ENCODE measurements at places on chromosomes 6 and 20.
A peak's percentile ranks its signal among the peaks of the same experiment; 100 is the strongest.

DNA sequence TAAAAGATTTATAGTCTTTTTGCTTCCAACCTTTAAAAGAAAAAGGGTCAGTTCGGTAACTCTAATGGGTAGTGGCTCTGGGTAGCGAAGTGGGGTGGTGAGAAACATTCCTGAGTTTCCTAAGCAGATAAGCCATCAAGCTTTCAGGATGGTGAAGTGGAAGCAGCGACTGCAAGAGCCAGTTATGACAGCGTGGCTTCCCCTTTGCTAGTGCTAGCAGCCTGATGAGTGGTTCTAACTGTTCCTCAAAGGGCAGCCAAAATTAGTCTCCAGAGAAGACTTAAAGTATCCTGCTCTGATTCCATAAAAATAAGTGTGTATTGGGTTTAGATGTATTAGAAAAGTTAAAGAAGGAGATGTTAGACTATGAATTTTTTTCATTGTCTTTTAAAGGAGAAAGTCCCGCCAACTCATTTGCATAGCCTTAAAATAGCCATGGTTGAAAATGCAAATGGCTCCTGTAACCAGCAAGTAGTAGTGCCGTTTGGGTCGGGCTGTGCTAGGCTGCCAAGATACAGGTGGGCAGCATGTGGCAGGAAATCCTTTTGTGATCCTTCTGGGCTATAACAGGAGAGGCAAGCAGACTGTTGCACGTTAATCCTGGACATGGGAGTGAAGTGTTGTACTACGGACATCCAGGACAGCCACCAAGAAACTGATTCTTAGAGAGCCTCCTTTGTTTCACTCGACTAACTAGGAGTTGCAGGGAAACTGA, 18.0 kb downstream of the ELOVL2 start:
- DNase-seq: no peak

DNA sequence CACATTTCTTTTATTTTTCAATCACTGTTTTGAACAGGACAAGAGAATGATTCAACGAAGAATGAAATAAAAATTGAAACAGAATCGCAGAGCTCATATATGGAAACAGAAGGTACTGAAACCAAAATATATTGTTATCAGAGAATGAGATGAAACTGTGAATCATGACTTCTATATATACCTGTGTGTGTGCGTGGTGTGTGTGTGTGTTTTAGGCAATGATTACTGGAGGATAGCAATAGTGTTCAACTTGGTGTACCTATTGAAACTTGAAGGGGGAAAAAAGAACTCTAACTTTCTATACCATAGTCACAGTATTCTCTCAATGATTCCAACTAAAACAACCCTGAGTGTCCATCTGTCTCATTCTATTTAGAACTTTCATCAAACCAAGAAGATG, 586.6 kb downstream of the KIF16B start:
- no peak for DNase-seq

DNA sequence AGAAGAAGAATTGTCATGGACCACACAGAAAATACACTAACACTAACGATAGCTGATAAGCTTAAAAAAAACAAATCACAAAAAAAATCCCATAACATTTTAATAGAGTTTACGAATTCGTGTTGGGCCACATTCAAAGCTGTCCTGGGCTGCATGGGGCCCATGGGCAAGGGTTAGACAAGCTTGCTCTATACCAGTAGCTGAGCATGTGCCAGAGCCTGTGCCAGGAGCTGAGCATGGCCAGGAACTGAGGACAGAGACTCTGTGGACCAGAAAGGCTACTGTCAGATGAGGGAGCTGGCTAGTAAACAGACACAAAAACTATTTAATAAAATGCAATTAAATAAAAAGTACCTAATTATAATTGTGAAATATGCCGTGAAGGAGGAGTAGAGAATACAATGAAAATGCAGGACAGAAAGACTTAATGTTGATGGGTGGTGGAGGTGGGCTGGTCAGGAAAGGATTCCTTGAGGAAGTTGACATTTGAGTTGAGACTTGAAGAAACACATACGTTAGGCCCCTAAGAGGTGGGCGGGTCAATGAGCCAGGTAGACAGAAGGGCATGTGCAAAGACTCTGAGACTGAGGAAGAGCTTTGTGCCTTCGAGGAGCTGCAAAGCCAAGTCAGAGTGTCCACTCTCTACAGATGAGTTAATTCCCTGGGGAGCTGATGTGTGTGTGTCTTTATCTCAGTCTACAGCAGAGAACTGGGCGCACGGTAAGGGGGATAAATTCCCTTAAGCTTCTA, 66.1 kb downstream of the JPH2 start:
- no peak for DNase-seq

GRCh38 chr6:52550014-52550575, 26.8 kb downstream of the TRAM2 start:
- no peak for DNase-seq

GRCh38 chr6:16683641-16684194, 77.5 kb downstream of the ATXN1 start:
- peak; percentile 47 for DNase-seq

- DNase-seq: no peak
Measured at GRCh38 chr6:108123946-108124345, 41.9 kb upstream of the NR2E1 start.

- no peak for DNase-seq
Measured at GRCh38 chr20:22052025-22052650, 346.7 kb downstream of the PAX1 start.

DNA sequence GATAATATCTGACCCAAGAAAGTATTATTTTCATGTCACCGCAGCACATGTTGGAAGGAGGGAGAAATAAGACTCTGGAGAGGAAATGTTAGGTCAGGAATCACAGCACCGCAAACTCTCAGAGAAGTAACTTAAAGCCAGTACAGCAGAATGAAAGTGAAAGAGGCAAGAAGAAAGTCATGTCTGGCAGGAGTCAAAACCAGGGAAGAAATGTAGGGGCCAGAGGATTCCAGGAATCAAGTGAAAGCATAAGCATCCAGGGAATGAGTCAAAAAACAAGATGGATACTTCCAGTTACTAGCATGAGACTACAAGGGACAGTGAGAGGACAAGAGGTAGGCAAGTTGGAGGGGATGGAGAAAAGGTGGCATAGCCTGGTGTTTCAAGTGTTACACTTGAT, 80.4 kb downstream of the AK9 start:
- no peak for DNase-seq

GRCh38 chr20:18323705-18324104, 35.4 kb downstream of the ZNF133 start:
- no peak for DNase-seq

- no peak for DNase-seq
Measured at GRCh38 chr6:110560239-110561007, 84.0 kb upstream of the SLC22A16 start.

DNA sequence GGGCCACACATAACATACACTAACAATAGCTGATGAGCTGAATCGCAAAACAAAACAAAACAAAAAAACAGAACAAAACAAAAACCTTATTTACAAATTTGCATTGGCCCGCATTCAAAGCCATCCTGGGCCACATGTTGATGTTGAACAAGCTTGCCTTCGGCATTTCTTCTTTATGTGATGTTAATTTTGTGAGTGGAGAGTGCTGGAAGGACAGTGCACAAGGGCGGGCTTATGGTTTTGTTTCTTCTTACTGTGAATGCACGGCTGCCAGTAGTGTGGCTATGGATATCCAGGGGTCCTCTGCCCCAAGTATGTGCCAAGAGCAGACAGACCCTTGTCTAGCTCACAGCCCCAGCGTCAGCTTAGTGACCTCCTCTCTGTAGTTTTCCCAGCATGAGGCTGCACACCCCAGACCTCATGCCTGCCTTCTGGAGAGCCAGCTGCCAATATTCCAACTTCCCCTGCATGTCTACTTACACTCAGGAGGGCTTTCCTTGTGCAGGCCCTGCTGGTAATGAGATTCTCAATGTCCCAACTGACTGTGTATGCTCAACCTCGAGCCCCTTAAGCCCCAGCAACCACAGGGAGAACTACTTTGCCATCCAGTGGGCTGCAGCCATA, 24.9 kb downstream of the ZNF292 start:
- no peak for DNase-seq

DNA sequence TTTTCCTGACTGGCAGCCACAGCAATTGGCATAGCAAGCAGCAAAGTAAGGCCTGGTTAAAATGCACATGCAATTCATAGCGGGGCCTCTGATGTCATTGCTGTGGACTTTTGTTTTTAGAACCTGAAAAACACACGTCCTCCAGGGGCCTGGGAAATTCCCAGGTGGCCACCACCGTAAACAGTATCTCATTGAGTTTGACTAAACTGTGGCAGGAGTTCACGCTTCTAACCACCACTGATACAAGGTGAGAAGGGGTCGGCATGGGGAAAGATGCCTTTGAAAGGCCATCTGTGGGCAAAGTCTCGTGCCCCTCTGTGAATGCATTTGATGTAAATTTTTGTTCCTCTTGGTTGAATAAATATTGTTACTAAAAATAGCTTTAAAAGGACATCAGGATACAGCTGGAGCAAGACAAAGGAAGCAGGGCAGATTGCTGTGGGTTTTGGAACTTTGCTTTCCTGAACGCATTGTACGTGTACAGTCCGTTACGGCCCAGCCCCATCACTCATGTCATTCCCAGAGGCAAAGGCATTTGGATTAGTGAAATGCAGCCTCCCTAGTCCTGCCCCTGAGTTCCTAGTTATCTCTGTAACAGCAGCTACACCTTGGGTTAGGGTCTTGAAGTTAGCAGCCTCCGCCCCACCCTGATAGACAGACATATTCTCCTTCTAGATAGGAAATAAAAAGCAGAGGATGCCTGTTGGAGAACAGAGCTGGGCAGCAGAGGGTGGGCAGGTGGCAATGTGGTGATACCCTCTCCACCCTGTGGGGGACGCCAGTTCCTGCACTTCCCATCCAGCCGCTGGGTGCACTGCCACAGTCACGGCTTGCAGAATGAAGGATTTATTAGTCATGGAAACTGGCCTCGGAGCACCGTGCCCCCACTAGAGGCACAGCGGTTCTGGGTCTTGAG, 80.3 kb downstream of the ZDHHC14 start:
- DNase-seq: peak; percentile 8

- no peak for DNase-seq
Measured at GRCh38 chr6:3287976-3288707, 29.4 kb downstream of the PSMG4 start.

DNA sequence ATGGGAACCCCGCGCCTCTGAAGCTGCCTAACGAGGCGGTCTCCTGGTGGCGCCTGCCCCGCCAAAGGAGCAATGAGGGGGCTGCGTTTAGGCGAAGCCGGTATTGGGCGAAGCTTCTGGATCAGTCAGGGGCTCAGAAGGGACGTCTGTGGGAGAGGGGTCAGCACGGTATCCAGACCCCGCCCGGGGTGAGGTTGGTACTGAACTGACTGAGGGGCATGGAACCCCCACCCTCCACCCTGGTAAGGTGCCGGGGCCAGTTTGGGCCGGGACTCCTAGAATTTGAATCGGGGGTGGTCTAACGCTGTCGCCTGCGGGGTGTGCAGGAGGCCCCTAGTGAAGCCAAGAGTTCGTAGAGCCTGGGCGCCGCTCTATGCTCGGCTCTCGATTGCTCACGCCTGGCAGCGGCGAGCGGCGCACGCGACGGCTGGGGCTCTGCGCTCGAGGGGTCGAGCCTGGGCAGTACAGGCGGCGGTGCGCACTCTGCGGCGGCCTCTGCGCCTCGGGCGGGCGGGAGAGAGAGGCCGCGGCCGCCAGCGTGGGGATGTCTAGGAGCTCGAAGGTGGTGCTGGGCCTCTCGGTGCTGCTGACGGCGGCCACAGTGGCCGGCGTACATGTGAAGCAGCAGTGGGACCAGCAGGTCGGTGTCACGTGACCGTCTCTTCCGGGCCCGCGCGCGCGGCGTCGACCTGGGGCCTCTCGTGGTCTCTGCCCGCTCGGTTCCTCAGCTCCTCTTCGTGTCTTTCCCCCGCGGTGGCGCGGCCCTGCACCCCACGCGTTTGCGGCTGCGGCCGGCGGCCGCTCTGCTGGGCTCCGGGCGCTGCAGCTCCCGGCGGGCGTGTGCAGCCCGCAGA, at the start of the genes KAT14 and PET117:
KAT14 (plus strand) TSS at position 452 of the 854 bp plus-strand sequence. CDS start 4,798 bp downstream, outside the sequence.
PET117 (plus strand) TSS at position 452 of the 854 bp plus-strand sequence; CDS start at position 545, 93 bp downstream.
- peak; percentile 85 for DNase-seq

DNA sequence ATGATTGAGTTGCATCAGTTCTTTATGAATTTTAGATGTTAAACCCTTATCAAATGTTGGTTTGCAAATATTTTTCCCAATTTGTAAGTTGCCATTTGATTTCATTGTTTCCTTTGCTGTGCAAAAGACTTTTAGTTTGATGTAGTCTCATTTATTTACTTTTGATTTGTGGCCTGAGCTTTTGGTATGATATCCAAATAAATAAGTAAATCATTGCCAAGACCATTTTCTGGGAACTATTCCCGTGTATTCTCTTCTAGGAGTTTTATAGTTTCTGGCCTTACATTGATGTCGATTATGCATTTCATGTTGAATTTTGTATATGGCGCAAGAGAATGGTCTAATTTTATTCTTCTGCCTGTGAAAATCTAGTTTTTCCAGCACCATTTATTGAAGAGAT, 13.4 kb downstream of the AIG1 start:
- DNase-seq: no peak

- DNase-seq: no peak
Measured at GRCh38 chr6:93940381-93940780, 521.0 kb upstream of the EPHA7 start.

DNA sequence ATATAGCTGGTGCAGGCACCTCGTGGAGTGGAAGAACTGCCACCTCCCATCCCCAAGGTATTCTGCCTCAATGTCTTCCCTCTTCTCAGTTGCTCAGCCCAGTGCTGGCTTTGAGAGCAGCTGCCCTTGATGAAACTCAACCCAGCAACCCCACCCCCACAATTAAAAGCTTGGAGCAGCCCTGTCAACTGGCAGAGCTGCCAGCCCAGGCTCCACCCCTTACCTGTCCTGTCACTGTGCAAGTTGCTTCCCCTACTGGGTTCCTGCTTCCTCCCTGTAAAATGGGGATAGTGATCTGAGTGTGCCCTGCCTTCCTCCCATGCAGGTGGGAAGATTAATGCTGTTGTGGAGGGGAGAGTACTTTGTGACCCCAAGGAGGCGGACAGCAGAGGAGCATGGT, 4.5 kb downstream of the TMEM63B start:
- no peak for DNase-seq

DNA sequence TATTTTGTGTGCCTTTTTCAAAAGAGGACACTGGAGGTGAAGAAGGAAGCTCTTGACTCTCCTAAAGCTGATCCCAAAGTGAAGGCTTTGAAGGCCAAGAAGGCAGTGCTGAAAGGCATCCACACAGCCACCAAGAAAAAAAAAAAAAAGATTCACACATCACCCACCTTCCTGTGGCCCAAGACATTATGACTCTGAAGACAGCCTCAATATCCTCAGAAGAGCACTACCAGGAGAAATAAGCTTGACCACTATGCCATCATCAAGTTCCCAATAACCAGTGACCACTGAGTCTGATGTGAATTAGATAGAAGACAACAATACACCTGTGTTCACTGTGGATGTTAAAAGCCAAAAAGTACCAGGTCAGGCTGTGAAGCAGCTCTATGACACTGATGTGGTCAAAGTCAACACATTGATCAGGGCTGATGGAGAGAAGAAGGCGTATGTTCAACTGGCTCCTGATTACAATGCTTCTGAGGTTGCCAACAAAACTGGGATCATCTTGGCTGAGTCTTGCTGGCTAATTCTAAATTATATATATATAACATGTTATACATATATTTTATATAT, 59.4 kb downstream of the PLCG1 start:
- no peak for DNase-seq

GRCh38 chr6:169339731-169340309, 86.2 kb upstream of the THBS2 start:
- DNase-seq: no peak

GRCh38 chr6:165117121-165117520, 192.3 kb downstream of the C6orf118 start:
- DNase-seq: no peak

GRCh38 chr6:69285054-69285453, 511.8 kb downstream of the LMBRD1 start:
- no peak for DNase-seq
